GM13977 (cell line): ENCODE measurements at places on chromosomes 11 and 22.

- no peak for DNase-seq
These were observed 344.1 kb downstream of the SOX6 start for GRCh38 chr11:16012125-16012751.

DNA sequence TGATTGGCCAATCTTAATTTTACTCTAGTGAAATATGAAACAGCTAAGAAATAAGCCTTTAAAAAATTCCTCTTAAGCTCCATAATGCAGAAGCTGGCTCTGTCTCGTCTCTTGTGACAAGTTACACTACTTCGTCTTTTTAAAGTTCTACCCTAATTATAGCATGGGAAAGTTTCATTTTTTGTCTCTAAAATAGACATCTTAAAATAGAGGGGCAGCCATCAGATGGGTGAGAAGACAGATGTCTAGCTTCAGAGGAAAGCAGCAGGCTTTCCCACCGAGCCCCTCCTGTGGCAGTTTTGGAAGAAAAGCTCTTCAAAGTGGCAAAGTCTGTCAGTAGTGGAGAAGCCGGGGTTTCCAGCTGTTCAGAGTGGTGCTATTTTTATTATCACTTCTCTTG, 39.5 kb downstream of the XRRA1 start:
- no peak for DNase-seq

DNA sequence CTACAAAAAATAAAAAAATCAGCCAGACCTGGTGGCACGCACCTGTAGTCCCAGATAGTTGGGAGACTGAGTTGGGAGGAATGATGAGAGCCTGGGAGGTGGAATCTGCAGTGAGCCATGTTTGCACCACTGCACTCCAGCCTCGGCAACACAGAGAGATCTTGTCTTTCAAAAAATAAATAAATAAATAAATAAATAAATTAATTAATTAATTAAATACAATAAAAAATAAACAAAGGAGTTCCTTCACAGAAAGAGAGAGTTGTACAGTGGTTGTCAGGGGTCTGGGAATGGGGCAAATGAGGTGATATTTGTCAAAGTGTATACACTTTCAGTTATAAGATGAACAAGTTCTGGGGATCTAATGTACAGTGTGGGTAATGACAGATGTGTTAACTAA, 49.8 kb upstream of the GAB2 start:
- DNase-seq = no peak

DNA sequence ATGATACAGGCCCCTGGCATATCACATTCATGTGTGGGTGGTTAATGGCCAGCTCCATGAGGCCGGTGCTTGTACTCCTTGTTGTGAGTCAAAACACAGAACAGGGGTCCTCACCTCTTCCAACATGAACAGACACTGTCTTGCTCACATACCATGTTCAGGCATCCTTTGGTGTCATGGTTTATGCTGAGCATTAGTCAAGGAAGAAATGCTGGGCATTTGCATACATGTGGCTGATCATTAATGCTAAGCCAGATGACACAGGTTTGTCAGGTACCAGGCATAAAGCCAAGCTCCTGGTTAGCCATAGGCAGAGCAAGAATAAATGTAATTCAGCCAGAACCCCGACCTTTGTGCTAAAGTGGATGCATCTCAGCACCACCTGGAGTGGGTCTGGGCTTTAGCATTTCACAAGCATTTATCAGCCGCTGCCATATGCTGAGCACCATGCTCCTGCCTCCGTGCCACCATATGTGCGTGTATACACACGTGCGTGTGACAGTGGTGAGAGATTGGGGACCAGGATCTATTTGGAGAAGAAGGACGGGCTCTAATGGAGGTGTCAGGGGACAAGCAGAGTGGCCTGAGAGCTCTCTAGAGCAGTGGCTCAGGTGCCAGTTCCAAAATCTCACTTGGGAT, 55.0 kb downstream of the MICAL2 start:
- DNase-seq = no peak

DNA sequence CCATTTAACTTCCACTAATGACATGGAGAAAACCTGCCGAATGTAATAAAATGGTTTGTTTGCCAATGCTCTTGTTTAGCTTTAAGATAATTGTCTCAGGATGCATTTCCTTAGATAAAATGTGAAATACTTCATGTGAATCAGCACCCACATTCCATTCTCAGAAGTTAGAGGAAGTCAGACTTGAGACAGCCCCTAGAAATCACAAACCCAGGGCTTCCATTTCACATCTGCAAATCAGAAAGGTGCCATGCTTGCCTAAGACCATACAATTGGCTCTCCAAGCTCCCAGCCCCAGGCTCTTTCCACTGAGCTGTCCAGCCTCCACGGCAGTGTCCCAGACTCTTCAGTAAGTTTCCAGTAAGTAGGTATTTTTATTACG, 35.6 kb upstream of the ADORA2A start:
- no peak for DNase-seq

DNA sequence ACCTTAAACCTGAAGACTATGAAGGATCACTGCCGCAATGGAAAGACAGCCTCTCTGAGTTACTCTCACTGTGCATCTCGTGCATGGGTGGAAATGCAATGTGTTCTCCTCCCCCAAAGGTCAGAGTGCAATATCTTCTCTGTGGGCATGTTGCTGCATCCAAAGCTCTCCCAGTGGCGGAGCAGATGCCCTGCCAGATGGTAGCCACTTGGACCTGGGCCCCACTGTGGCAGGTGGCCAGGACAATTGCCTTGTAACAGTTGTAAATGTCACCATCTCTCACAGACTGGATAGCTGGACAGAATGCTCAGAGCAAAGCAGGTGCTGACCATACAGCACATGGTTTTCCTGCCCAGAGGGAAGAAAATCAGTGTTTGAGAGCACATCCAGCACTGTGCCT, 542.0 kb downstream of the FAM181B start:
- DNase-seq = no peak

DNA sequence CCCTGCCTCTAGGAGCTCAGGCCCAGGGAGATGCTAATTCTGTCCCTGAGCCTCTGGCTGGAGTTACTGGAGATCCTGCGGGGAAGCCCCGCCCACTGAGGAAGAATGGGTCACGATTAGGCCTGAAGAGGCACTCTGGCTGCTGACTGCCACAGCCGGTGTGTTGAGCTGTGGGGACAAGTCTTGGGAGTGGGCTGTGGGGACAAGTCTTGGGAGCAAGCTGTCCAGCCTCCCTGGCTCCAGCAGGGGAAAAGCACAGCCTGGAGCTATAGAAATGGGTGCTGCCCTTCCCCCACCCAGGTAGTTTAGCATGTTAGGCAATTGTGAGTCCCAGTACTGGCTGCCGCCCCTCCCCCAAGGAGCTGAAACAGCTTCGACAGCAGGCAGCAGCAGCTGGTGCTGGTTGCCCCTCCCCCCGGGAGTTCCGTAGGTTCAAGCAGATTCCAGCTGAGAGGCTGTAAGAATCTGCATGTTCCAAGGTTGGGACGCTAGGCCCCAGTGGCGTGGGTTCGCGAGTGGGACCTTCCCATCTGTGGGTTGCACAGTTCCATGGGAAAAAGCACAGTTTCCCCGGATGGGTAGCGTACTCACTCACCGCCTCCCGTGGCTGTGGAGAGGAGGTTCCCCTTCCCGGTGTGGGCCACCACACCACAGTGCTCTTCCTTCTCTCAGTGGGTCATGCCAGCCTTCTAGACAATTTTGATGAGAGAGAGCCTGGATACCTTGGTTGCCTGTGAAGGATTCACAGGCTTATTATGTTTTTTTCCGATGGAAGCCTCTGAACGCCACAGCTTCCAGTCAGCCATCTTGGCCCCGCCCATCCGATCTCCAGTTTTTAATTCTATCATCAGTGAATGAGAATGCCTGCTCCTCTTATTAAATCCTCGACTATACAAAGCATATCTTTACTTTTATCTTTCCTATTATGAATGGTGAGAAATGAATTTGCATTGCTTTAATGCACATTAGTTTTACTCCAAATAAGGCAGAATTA, 61.5 kb downstream of the MSANTD4 start:
- no peak for DNase-seq

DNA sequence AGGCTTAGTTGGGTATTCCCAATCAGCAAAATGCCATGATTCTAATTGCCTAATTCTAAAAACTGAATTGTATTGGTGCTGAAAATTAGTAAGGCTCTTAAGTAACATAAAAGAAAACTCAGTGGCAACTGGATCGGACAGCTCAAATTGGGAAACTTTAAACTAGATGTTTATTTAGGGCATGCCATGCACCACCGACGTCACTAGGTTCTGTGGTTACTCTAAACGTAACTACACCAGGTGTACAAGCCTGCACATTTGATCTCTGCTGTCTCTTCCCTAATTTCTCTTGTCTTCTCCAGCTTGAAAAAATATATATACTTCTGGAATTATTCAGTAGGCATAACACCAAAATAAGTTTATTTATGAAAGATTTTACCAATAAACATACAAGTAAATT, 378.2 kb downstream of the DCDC1 start:
- no peak for DNase-seq

DNA sequence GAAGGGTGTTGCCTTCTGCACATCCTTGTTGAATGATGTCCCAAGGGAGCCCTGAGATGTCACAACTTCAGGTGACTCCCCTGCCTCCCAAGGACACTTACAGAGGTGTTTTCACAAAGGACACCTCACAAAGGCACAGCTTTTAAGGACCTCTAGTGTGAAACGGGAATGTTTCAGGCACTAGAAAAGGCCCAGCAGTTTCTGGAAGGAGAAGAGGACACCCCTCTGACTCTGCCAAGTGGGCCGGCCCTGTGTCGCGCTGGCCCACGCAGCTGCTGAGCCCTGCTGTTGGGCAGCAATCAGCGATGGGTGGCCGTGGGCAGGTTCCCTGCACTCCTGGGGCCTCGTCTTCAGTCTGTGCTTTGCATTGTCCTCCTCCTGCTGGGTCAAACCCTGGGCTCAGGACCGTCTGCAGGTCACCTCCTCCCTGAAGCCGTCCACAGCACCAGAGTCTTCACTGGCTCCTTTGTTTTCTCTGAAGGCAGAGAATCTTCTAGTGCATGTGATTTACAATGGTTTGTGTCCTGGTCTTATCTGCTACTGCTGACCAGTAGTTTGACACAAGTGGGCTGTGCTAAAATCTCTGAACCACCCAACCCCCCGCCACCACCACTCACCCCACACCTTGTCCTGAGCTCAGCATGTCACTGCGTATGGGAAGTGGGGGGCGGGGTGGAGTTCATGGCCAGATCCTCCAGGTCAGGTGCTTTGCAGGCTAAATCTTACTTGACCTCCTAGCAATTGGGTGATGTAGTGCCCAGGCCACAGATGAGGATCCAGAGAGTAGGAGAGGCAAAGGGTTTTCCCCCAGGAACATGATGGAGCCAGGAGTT, 3.2 kb downstream of the LINC01488 start:
- DNase-seq = no peak

GRCh38 chr11:3916962-3917361, 61.5 kb downstream of the STIM1 start:
- DNase-seq = no peak

DNA sequence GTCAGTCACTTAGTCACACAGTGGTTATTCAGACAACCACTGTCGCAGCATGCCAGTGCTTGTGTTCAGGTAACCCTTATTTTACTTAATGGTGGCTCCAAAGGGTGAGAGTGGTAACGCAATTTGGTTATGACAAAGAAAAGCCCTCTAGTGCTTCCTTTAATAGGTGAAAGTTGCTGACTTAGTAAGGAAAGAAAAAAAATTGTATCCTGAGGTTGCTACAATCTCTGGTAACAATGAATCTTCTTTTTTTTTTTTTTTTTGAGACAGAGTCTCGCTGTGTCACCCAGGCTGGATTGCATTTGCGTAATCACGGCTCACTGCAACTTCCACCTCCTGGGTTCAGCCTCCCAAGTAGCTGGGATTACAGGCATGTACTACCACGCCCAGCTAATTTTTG, 64.5 kb downstream of the C11orf91 start:
- DNase-seq = no peak

- no peak for DNase-seq
These were observed 1318.9 kb downstream of the LRRC4C start for GRCh38 chr11:40140560-40140959.
